ENCODE measurements at places on chromosomes 7 and 10. TPM values are rescaled to one million over a fixed set of nuclear protein-coding genes. Genes with fewer than 3 reads are reported as not detected.

URGCP gene
- total RNA-seq = 44.8 TPM

UTF1 gene
- total RNA-seq = not detected

BTBD16 gene
- total RNA-seq = not detected

ZNF32 gene
- total RNA-seq = 83.5 TPM

LEP gene
- not detected for total RNA-seq

ZPBP gene
- total RNA-seq = not detected

CYP3A4 gene
- not detected for total RNA-seq

UPK3B gene
- total RNA-seq = 2.0 TPM

GJD4 gene
- total RNA-seq = not detected

C10orf67 gene
- not detected for total RNA-seq

GIMAP8 gene
- 47.7 TPM for total RNA-seq

SLC26A3 gene
- 0.29 TPM for total RNA-seq

PIK3AP1 gene
- total RNA-seq = 1.7 TPM

VSTM2A gene
- not detected for total RNA-seq

SPDYE6 gene
- not detected for total RNA-seq

TNS3 gene
- 110 TPM for total RNA-seq

P4HA1 gene
- 154 TPM for total RNA-seq

OTUD1 gene
- 6.8 TPM for total RNA-seq

LRRC18 gene
- not detected for total RNA-seq

MAP3K8 gene
- total RNA-seq = 28.8 TPM

BAZ1B gene
- 79.5 TPM for total RNA-seq
